ENCODE measurements at places on chromosomes 4 and X.
A peak's percentile ranks its signal among the peaks of the same experiment; 100 is the strongest.

DNA sequence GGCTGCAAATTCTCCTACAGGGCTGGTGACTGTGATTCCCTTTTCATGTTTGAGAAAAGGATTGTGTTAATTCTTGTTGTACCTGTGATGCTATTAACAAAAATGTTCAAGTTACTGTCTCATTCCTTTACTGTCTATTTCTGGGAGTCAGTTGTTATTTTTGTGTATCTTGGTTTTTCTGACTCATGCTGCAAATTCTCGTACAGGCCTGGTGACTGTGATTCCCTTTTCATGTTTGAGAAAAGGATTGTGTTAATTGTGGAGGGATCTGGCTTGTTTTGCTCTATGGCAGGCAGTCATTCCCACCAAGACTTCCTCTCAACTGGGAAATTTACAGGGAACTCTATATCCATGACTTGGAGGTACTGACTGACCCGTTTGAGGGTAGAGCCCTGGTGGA is 693.4 kb upstream of the INTU start:
- no peaks in the 10 kb centered on the region for H3K4me1 ChIP-seq
- H3K36me3 ChIP-seq: no peaks in the 10 kb centered on the region
- no peak overlapping the region for H3K4me3 ChIP-seq
- H3K27me3 ChIP-seq: no peaks in the 10 kb centered on the region
- DNase-seq: no peak
- H3K27ac ChIP-seq: no peak overlapping the region

- no peaks in the 10 kb centered on the region for H3K27me3 ChIP-seq
- H3K27ac ChIP-seq: no peak overlapping the region
- no peaks in the 10 kb centered on the region for H3K36me3 ChIP-seq
- H3K4me3 ChIP-seq: no peak overlapping the region
Observed at GRCh38 chr4:186441502-186441901, 113.9 kb downstream of the MTNR1A start.

DNA sequence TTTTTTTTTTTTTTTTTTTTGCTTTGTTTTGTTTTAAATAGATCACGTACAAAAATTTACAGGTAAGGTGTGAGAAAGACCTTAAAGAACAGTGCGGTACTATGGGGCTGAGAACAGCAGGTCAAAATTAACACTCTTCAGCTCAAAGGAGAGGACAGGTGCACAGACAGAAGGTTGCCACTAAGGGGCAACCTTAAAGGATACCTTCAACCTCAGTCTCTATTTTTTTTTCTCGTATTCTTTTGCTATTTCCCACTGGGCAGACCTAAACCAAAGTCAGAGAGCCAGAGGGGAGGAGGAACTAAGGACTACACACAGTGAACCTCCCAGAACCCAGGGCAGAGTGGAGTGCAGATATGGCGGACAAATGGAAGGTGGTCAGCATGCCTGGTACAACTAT is 1984.3 kb upstream of the IGFBP7 start:
- DNase-seq: peak; percentile 60
- H3K4me3 ChIP-seq: no peak overlapping the region
- no peaks in the 10 kb centered on the region for H3K36me3 ChIP-seq
- no peak overlapping the region for H3K27ac ChIP-seq
- H3K27me3 ChIP-seq: no peaks in the 10 kb centered on the region
- no peaks in the 10 kb centered on the region for H3K4me1 ChIP-seq

GRCh38 chr4:122959981-122960610 is 37.7 kb upstream of the NUDT6 start:
- H3K27ac ChIP-seq: no peak overlapping the region
- H3K4me1 ChIP-seq: no peaks in the 10 kb centered on the region
- no peak overlapping the region for H3K4me3 ChIP-seq
- DNase-seq: no peak
- H3K36me3 ChIP-seq: no peaks in the 10 kb centered on the region

DNA sequence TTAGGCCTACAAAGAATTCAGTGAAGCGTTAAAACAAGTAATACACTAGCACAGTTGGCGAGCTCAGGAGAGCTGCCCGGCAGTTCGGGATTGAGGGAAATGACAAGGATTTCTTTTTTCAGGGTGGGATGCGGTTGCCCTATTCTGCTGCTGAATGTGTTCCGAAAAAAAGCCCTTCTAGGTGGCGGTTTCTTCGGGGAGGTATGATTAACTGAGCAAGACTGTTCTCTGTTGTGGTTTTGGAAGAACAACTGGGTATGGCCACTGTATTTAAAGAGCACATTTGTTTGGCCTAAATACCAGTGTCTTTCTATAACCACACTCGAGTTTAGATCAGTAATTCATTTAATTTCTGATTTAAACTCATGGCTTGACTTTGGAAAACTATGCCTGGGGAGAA is 459.7 kb upstream of the FAT1 start:
- no peaks in the 10 kb centered on the region for H3K4me1 ChIP-seq
- no peak overlapping the region for H3K27ac ChIP-seq
- no peak overlapping the region for H3K4me3 ChIP-seq
- DNase-seq: no peak
- no peaks in the 10 kb centered on the region for H3K27me3 ChIP-seq
- H3K36me3 ChIP-seq: no peaks in the 10 kb centered on the region
